Stimulated activated CD8-positive, alpha-beta memory T cell treated with anti-CD3 and anti-CD28 coated beads, Interleukin-15, amount 100 ng/mL, for 24 hours (primary cell): ENCODE measurements at places on chromosomes 4 and X.

- no peak for DNase-seq
Observed at GRCh38 chrX:46376246-46376885, 168.9 kb downstream of the ZNF674 start.

- DNase-seq, result no peak
Observed at GRCh38 chrX:16966752-16967448, 20.4 kb downstream of the REPS2 start.

- DNase-seq, result no peak
Observed at GRCh38 chr4:174274436-174274835, 9.0 kb downstream of the FBXO8 start.

- no peak for DNase-seq
Observed at GRCh38 chrX:153969904-153970356, 1.7 kb downstream of the HCFC1 start.

GRCh38 chr4:146359771-146360170 lies 145.4 kb downstream of the REELD1 start:
- no peak for DNase-seq

- DNase-seq, result no peak
Observed at GRCh38 chr4:184861047-184861446, 35.3 kb upstream of the ACSL1 start.

- DNase-seq, result no peak
Observed at GRCh38 chrX:9662148-9662547, 103.5 kb downstream of the GPR143 start.

- no peak for DNase-seq
Observed at GRCh38 chr4:69877453-69877852, 17.5 kb upstream of the SULT1E1 start.

DNA sequence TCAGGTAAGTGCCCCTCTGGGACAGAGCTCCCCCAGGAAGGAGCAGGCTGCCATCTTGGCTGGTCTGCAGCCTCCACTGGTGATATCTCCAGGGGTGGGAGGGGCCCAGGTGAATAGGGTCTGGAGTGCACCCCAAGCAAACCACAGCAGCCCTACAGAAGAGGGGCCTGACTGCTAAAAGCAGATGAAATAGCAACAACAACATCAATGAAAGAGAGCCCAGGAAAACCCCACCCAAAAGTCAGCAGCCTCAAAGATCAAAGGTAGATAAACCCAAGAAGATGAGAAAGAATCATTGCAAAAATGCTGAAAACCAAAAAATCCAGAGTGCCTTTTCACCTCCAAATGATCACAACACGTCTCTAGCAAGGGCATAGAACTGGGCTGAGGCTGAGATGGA lies 92.5 kb upstream of the PAGE3 start:
- DNase-seq, result no peak

- no peak for DNase-seq
Observed at GRCh38 chr4:158590824-158591223, 69.1 kb downstream of the RXFP1 start.

- no peak for DNase-seq
Observed at GRCh38 chrX:67207912-67208311, 335.9 kb upstream of the AR start.

- DNase-seq, result no peak
Observed at GRCh38 chrX:148412006-148412405, 88.4 kb upstream of the AFF2 start.

GRCh38 chr4:4364486-4365208 lies 22.3 kb upstream of the NSG1 start:
- no peak for DNase-seq

- DNase-seq, result no peak
Observed at GRCh38 chr4:2649604-2650114, 106.5 kb downstream of the TNIP2 start.

GRCh38 chrX:11329021-11329420 lies 35.8 kb downstream of the AMELX start:
- no peak for DNase-seq

DNA sequence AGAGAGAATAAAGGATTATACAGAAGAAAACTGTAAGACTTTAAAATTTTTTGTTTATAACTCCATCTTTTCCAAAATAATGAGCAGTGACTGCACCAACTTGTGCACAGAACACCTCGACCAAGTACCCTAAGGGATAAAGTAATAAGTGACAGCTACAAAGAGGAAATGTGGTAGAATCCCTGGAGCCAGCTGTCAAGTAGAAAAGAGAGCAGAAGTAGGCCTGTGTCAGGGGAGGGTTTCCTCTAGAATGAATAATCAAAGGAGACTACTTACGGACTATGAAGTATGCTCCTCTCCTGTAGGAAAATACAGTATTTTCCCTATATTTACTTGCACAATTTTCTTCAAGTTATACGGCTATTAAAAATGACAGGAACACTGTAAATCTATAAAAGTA lies 1.2 kb downstream of the EIF1AX start:
- no peak for DNase-seq
